Mammary epithelial cell (primary cell): ENCODE measurements at places on chromosomes 7 and 10. TPM values are rescaled to one million over a fixed set of nuclear protein-coding genes. Genes with fewer than 3 reads are reported as not detected.

DNA sequence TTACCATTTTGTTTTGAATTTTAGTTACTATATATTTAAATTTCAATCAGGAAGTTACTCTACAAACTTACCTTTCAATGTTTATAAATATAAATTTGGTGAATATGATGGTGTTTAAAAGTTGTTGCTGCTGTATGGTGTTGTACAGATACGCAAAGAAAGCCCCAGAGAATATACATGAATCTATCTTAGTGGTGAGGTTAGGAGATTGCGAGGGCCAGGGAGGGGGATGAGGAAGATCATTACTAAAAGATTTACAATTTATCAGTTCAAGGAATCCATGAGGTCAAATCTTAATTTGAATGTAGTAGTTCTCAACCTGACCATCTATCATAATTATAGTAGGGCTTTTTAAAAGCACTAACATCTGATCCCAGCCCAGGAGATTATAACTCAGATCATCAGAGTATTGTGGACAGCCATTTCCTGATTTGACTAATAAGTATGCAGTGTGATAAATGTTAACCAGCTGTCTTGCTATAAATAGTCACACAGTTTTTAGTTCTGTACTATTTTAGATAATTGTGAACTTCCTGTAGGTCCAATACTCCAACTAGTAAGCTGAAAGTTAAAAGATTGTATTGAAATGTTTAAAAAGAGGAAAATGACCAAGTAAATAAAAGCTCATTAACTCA lies 23.6 kb downstream of the FAM3C start:
- no peak for DNase-seq

GRCh38 chr7:20542594-20542993 lies 72.9 kb upstream of the ABCB5 start:
- DNase-seq: peak; percentile 73

DNA sequence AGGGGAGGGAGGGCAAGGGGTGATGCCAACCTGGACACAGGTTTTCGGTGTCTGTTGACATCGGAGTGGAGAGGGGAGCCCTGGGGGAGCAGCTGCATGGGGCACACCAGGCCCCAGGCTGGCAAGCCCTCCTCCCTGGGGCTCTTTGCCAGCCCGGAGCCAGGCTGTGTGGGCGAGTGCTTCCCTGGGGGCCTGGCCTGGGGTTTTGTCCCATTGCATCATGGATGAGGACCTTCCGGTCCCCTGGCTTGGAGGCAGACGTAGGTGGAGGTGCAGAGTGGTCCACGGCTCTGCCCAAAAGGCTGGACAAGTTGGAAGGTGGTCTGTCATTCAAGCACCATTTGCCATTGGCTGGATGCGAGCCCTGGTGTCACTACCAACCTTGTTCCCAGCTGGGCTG lies 34.8 kb downstream of the ZMIZ1 start:
- DNase-seq: no peak

DNA sequence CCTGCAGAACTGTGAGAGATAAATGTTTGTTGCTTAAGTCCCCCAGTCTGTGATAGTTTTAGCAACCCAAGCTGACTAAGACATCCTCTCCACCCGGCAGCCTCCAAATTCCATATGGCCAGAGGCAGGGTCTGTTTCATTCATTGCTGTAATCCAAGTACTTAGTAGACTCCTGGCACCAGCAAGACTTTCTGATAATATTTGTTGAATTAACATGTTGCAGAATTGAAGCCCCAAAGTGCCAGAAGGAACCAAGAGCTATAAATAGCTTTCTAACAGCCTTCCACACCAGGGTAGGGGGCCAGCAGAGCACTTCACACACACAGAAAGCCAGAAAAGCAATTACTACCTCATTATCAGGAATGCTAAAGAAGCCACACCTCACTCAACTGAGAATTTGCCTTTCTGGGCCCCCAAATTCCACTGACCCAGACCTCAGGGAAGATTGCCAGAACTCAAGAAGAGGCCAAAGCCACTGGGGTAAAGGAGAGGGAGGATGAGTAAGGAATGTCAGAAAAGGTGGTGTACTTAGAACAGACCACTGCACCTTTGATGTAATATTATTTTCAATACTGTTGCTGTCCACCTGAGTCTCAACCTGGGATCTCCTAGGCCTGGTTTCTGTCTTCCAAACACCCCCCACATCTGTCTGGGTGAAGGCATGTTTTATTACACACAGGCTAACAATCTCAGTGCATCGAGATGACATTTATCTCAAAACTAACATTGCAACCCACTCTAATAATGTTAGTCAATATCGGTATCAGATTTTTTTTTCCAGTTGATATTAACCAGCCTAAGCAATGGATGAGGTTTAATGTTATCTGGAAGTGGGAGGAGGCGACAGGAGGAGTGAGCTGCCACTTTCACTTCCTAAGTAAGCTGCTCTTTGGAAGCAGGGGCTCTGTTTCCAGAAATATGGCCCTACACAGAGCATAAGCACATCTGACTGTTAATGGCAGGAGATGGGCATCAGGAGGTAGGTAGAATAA lies 5.5 kb downstream of the NOD1 start:
- no peak for DNase-seq

DNA sequence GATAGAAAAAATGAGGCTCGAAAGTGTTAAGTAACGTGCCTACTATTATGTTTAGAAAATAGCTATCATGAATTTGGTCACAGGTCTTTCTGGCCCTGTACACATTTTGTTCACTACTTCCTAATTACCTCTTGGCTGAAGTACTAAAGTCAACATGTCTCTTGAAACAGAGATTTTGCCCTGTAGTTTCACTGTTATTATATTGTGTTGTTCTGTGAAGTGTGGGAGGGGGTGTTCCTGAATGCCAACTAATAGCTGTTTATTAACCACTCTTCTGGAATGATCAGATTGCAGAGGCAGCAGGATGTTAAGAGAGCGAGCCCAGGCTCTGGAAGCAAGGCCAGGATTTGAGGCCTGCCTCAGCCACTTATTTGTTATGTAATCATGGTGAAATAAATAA lies 72.1 kb downstream of the RNF133 start:
- DNase-seq: no peak

- DNase-seq: no peak
Observed at GRCh38 chr7:157694376-157694665, 357.5 kb downstream of the DNAJB6 start.

GRCh38 chr7:98860071-98860470 lies 9.7 kb downstream of the TMEM130 start:
- DNase-seq: no peak

ITIH5 gene
- total RNA-seq: 0.24 TPM in 1 of 2 replicates, not detected in the other

CLRN3 gene
- not detected for total RNA-seq

PCLO gene
- total RNA-seq: 3.8 and 4.1 TPM in 2 replicates

GJD4 gene
- total RNA-seq: not detected in 2 replicates

ADCYAP1R1 gene
- total RNA-seq: not detected
